ENCODE measurements at places on chromosomes 3 and 15.

DNA sequence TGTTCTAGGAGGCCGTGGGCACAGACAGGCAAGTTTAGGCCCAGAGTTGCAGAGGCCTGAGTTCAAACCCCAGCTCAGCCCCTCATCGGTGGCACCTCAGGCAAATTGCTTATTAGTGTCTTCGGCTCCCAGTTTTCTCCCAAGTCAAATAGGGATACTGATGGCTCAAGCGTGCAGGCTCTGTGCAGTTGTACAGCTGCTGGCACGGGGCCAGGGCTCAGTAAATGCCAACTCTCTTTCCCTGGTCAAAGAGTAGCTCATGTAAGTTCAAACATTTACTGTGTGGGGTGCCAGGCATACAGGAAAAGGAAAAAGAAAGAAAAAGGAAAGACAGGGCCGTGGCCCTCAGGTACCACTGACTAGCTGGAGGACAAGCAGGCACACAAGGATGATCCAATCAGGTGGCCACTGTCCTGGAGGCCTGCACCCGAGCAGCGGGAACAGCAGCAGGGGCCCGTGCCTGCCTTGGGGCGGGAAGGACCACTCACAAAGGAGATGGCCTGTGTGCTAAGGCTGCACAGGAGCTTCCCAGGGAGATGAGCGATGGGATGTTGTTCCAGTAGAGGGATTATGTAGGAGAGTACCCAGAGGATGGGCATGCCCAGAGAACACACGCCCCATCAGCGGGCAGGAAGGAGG lies 70.8 kb downstream of the TBC1D2B start:
- DNase-seq: no peak

DNA sequence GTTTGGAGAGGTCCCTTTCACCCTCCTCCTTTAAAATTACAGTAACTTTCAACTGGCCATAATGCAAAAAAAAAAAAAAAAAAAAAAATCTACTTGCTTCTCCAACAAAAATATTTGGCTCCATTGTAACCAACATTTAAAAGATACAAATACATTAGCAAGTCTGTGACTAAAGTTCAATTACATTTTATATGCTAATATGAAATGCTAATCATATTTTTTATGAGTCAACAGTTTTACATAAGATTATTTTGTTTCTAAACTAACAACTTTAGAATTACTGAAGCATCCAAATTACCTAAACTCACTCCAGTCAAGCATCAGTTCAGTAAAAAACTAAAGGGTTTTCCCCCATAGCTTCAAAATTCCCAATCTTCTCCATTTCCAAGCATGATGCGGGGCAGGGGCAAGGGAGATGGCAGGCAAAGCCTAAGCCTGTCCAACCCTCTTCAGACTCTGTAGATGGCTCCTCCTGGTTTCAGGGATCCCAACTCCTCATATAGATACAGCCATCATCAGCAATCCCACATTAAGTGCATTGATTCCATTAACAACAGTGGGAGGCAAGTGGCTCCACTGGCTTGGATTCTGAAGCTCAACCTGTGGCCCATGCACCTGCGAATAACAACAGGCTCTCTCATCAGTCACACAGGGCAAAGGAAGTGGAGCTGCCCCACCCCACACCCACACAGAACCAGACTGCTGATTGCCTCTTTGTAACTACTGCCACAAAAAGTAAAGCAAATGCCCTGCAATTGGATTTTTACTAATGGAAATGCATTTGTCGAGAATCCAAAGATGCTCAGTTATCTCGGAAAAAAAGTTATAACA lies 15.0 kb downstream of the SFMBT1 start:
- DNase-seq: peak; percentile 23

DNA sequence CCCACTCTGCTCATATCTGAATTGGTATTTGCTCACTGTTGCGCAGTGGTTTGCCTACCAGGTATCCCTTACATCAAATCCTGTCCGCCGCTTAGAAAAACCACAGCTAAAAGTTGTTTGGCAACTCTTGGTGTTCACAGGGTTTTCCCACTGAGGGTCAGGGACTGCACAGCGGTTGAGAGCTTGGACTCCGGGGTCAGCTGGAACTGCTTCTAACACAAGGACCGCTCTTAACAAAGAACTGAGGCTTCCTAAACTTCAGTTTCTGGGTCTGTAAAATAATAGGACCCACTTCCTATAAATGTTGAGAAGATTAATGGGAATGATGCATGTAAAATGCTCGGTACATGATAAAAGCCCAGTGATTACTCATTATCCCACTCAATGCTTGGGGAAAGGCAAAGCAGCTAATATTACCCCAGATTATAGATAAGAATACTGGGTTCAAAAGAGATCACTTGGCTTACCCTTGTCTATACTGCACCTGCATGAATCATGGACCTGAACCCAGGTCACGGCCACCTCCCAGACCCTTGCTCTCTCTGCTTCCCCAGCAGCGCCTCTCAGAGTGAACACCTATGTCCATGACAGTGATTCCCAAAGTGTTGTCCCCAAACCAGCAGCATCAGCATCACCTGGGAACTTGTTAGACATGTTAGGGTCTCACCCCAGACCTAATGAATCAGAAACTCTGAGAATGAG lies 36.1 kb downstream of the LIPC start:
- no peak for DNase-seq

DNA sequence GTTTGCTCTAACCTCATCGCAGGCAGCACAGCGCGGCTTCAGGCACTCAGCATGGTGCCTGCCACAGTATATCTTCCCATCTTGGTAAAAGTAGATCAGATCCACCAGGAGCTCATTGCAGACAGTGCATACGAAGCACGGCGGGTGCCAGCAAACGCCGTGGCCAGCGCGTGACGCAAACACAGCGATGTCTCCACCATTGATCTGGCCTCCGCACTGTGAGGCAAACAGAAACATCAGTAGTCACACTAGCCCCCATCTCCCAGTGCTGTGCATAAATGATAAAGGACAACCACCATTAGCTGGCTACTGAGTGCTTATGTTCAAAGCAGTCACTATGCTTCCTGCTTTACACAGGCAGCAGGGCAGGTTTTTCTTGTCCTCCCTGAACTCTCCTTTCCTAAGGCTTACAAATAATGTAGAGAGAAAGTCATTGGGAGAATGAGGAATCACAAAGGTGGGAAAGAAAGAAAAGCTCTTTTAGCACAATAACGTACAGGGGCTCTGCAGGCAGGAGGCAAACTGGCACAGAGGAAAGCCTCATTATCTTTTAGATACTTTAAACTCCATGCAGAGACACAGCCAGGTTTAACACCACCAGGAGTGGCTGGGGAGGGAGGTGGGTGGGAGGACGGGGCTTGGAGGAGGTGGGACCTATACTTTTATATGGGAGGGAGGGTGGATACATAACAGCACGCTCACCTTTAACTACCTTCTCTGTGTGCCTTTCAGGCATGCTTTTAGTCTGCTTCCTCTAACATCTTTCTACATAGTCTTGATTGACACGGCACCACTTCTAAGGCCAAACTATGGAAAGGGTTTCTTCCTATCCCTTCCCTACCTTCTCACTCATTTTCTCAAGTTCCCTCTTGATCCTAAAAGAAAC lies 67.9 kb downstream of the PRICKLE2 start:
- no peak for DNase-seq

DNA sequence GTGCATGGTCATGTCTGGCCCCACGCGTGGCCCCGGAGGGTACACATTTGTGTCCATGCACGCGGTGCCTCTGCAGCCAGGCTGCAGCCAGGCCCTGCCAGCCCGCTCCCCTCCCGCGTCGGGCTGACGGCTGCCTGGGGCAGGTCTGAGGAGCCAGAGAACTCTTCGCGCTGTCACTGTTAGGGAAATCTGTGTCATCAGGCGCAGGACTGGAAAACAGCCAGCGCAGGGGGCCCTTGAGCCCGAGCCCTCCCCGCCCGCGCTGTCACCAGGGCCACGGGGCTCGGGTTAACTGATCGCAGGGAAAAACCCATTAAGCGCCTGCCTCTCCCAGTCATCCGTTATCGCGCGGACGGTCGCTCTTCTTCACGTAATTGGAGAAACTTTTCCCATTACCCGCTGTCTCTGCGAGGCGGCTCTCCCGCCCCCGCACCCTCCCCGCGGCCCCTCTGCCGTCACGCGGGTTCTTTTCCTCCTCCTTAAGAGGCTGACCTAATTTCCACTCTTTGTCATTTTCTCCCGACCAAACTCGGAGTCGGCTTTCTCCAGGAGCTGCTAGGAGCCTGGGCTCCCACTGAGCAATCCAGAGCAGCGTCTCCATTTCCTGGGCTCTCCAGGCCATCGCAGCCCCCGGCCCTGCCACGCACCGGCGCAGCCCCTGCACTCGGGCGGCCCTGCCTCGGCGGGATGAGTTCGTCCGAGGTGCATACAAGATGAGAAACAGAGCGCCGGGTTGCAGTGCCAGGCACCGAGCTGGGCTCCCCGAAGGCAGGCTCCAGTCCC lies 57.5 kb upstream of the PRR23E start:
- DNase-seq: peak; percentile 14
